ENCODE measurements at places on chromosomes 12 and 14.
A peak's percentile ranks its signal among the peaks of the same experiment; 100 is the strongest.

DNA sequence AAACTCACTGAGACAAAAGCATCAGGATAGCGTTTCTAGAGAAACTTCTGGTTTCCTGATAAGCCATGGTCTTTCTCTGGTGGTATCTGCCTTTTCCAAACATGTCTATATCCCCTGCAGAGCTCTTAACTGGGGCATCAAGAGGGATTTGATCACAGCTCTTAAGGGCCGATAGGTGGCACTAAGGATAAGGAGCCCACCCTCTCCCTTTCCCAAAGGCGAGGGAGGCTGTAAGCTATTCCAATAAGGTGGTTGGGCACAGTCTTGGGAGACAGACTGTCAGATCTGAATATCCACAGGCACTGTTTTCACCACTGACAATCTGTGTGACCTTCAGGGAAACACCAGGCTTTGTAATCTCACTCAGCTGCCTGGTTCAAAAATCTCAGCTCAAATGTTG, 206.0 kb downstream of the ADGRD1 start:
- no peak for DNase-seq

- peak; percentile 65 for DNase-seq
Measured at GRCh38 chr12:125340791-125341190, 275.6 kb downstream of the AACS start.

DNA sequence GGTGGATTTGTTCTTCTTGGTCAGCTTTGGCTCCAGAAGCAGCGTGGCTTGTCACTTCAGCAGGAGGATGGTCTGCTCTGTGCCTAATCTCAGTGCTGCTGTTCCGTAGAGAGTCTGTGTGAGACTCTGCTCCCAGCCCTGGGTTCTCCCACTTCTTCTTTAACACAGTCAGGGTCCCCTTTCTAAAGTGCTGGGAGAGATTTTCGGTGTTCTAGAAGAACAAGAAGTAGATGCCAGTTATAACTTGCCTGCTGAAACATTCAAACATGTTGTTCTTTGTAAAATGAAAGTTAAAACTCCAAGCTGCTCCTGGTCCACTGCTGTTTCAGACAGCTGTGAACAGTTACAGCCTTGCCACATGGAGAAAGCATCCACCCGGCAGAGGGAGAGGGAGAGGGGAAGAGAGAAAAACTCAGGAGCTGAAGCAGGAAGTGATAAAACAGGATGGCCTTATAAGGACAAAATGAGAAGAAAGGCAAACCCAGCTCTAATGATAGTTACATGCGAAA, 55.2 kb upstream of the CERS5 start:
- DNase-seq: peak; percentile 96

- DNase-seq: no peak
Measured at GRCh38 chr14:33285902-33286700, 347.4 kb downstream of the NPAS3 start.

DNA sequence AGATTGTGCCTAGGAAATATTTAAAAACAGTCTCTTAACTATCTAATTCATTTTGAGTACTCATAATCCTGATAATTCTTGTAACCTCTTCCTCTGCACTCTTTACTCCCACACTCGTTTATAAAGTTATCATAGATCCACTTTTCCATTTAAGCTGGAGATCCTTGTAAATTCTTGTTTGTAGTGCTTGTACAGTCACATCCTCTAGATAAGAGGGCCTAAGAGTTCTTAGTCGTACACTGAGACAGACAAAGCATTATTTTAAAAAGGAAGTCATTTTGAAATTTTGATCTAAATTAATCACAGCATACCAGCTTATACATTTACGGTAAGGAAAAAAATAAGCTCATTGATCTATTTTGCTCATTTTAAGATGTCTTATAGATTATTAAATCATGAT, 42.5 kb downstream of the LMO3 start:
- no peak for DNase-seq

DNA sequence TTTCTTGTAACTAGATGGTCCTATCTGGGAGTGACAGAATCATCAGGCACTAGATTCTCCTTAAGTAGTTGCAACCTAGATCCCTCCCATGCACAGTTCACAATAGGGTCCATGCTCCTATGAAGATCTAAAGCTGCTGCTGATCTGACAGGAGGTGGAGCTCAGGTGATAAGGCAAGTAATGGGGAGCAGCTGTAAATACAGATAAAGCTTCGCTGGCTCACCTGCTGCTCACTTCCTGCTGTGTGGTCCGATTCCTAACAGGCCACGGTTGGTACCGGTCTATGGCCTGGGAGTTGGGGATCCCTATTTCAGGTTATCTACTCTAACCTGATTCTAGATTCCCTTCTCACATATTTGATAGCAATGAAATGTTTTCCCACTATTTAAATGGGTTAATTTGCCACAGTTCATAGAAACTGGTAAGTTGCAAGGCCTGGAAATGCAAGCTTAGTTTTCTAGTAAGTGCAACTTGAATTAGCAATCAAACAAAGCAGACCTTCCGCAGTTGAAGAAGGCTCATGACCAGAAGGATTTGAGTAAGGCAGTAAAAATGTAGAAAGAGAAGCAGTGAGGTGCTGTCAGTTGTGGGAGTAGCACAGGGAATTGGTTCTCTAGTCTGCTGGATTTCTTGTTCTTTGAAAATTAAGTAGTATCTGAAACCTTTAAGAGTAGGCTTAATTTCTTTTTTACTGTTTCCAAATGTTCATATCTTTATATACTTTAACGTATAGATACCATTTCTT, 332.3 kb downstream of the EGLN3 start:
- DNase-seq: no peak

DNA sequence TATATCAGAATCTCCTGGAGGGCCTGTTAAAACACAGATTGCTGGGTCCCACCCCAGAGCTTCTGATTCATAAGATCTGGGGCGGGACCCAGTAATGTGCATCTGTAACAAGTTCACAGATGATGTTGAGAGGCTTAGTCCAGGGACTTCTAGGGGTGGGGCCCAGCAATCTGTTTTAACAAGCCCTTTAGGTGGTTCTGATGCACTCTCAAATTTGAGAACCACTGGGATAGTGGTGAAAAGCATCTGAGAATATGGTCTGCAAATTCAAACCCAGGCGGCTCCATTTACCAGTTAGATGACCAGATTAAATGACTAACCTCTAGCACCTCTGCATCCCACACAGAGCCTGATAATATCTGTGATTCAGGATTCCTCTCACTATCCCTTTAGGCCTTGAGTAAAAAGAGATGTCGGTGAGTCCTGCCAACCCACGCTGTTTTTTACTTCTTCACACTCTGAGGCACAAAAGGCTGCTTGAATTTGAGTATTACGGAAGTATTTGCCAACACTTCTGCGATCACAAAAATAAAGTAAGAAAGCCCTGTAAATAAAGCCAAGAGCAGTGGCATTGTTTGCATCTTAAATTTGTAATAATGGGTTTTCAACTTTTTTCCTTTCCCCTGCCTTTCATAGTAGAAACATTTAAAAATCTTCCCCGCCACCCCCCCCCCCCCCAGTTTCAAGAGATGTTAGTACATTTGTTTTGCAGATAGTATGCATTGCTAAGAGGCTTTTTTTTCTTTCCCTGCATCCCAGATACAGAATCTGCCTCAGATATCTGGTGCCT, 1.8 kb upstream of the FRS2 start:
- peak; percentile 68 for DNase-seq

DNA sequence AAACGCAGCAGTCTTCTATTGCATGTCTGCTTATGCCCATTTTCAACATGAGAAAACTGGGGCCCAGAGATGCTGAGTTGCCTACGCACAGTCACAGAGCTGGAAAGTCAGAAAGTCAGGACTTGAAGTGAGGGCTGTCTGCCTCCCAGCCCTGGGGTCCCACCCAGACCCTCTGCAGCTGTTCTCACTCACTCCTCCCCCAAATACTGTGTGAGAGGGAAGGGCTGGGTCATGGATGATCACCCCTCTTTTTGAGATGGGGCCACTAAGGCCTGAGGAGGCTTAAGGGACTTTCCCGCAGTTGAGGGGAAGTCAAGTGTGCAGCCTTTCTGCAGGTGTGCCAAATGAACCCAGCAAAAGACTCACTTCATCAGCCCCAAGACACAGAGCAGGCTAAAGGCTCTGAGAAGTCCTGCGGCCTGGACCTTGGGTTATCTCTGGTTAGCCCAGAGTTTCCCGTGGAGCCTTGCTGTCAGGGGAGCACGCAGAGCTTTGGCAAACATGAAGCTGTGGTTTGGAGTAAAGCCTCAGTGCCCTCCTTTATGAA, 18.7 kb downstream of the DTX1 start:
- DNase-seq: no peak

GRCh38 chr12:64229240-64229639, 7.1 kb upstream of the KICS2 start:
- no peak for DNase-seq

DNA sequence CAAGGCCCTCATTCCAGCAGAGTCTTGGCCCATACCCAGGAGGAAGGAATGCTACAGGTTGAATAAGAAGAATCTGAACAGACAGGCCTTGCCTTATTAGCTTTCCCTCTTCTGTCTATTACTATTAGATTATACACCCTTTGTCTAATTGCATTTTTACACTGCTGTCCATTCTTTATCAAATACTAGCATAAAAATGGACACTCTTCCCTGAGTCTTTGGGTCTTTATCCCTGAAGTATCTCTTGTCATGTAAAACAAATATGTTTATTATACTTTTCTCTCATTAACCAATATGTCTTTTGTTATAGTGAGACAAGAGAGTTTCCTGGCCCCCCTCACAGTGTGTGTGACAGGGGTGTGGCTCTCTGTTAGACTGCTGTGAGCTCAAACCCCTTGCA, 897.4 kb upstream of the SEL1L start:
- no peak for DNase-seq

DNA sequence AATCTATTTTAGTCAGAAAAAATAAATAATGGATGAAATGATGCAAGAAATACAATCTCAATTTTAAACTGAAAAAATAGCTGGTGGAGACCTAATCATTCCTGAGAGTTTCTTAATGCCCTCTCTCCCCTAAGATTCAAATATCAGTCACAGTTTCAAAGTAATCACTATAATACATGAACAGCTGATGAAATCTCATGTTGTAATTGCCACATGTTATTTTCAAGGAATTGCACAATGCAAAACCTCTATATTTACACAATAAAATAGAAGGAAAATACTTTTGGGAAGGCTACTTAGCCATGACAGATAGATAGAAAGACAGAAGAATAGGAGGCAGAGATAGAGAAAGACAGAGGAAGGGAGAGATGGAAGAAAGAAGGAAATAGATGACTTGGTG, 18.2 kb downstream of the IFNG-AS1 start:
- DNase-seq: peak; percentile 51

DNA sequence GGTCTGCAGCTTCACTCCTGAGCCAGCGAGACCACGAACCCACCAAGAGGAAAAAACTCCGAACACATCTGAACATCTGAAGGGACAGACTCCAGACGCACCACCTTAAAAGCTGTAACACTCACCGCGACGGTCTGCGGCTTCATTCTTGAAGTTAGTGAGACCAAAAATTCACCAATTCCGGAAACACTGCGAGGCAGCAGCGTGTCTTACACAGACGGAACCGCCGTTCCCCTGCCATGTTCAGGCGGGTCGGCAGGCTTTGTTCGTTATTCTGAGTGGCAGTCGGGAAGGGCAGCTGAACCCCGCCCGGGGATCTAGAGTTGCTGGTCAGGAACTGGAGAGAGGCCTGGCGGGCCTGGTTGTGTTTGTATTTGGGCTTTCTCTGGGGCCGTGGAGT, 20.3 kb upstream of the LPCAT3 start:
- DNase-seq: no peak

DNA sequence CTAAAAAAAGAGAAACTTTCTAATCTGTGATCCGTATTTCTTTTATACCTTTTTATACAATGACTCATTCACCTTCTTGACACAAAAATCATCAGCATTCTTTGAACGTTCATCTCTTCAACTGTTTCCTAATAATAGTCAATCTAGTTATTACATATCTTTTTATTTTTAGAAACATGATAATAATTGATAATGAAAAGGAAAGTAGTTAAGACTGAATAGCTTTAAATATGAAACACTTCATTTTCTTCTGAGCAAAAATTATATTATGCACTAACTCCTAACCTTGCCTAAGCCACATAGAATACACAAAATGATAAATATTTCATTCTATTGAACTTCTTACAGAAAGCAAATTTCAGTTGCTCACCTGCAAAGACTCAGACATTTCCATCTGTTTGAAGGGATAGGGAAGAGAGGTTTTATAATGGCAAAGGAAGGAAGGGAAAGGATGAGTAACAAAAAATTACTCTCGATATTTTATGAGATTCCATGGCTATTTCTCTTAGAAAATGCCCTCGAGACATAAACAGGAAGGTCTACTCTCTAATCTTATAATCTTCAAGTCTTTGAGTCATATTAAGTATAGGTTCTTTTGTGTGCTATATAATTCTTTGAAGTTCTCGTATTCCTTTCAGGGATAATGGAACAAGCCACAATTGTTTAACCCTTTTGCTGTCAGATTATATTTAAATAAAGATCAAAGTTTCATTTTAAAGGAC, 7.5 kb upstream of the KLHL42 start:
- peak; percentile 81 for DNase-seq

GRCh38 chr14:52949711-52950409, 990 bp downstream of the FERMT2 start:
- peak; percentile 67 for DNase-seq

DNA sequence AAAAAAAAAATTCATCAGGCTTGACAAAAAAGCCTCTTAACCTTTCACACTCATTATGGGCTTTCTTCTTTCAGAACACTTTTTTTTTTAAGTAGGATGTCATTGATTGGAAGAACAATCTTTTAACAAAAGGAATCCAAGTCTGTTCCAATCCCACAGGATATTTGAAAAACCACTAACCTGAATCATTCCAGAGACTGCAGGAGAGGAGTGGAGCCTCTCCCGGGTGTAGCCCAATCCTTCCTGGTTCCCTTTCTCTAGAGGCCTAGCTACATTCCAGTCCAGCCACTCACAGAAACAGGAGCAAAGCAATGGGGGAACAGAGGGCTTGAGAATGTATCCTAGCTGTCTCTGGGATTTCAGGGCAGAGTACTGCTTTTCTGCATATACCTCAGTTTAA, 4.3 kb downstream of the MFAP5 start:
- peak; percentile 85 for DNase-seq

DNA sequence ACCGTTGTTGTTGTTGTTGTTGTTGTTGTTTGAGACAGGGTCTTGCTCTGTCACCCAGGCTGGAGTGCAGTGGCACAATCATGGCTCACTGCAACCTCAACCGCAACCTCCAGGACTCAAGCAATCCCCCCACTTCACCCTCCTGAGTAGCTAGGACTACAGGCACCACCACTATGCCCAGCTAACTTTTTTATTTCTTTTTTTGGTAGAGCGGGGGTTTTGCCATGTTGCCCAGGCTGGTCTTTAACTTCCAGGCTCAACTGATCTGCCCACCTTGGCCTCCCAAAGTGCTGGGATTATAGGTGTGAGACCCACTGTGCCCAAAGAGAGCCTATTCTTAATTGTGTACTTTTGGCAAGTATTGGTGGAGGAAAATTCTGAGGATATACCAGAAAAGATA, 25.7 kb downstream of the MOK start:
- no peak for DNase-seq
